ENCODE measurements at places on chromosomes 7 and 10. TPM values are rescaled to one million over a fixed set of nuclear protein-coding genes. Genes with fewer than 3 reads are reported as not detected.

Gene PRTFDC1
- total RNA-seq, result 9.4 TPM

Gene CPA4
- total RNA-seq, result not detected

Gene MRLN
- total RNA-seq, result not detected

Gene DRGX
- total RNA-seq, result not detected

Gene ACTL6B
- not detected for total RNA-seq

Gene ABCC2
- 0.51 TPM for total RNA-seq

Gene PNLIP
- not detected for total RNA-seq

All from dermis microvascular lymphatic vessel endothelial cell (primary cell).